ENCODE measurements at places on chromosomes 3 and 15.

DNA sequence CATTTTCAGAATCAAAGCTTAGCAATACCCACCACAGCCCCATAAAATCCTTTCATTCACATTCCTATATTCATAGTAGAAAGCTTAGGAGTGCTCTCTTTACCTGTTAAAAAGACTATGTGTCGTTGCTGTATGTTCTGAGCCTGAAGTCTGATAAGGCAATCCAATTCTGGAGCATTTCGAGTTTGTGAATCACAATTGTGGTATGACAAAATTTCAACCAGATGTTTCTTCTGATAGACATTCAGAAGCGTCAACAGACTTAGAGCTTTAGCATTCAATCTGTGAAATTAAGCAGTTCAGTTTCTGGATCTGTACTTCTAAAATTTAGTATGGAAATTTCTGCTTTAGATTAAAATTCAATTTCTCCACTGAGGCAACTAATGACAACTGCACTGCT is 58.3 kb downstream of the TASOR start:
- no peak for DNase-seq

DNA sequence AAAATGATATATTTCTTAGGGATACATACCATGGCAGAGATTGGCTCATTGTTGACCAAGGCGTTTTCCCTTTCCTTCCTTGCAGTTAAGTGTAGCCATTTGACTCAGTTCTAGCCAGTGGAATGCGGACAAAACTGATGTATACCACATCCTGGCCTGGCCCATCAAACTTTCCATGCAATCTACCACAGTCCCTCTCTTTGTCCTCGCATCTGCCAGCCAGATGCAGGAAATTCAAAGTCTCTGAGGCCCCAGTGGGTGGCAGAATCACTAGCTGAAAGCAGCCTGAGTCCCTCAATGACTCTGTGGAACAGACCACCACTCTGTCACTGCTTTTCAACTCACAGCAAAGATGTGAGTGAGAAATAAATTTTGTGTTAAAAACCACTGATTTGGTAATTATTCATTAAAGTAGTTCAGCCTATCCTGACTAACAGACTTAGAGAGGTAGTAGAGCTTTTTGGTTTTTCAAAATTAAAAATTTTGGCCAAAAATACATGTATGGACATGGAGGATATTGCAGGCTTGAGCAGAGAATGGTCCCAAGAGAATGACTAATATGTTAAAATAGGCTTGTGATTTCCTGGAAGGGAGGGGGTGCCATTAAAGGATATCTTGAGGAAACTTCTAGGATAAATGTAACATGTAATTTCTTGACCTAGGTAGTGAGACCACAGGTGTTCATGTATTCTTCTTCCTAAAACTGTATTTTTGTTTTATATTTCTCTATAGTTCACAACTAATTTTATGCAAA is 10.9 kb downstream of the LRRFIP2 start:
- DNase-seq = peak; percentile 26

DNA sequence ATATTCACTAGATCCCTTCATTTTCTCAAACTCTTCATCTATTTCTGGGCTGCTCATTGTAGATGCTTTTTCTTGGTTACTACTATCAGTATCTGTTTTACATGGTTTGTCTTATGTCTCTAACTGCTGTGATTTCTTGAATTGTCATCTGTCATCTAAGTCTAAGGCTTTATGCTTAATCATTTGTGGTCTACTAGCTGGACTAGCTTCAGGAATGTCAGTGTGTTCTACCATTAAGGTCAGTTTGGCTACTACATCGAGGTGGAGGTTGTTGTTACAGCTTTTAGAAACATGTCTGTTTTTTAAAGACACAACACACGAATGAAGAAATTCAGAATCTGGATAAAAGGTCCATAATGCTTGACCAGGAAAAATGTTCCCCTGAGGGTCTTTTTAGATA is 82.2 kb downstream of the ABI3BP start:
- DNase-seq = no peak

DNA sequence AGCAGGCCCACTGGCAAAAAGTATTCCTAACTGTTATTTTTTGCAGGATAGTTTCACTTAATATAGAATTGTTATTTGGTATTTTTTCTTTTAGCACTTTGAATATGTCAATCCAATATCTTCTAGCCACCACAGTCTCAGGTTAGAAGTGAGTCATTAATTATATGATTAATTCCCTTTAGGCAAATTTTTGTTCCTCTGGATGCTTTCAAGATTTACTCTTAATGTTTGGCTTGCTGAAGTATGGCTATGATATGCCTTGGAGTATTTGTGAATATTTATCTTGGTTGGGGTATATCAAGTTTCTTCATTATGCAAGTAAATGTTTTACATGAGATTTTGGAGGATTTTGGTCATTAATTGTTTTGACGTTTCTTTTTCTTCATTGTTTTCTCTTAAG is 152.1 kb upstream of the ALCAM start:
- no peak for DNase-seq

- DNase-seq = peak; percentile 12
These were observed 301.8 kb upstream of the MCTP2 start for GRCh38 chr15:93929375-93930094.

- no peak for DNase-seq
These were observed 73.8 kb downstream of the IQSEC1 start for GRCh38 chr3:12999147-13000140.

DNA sequence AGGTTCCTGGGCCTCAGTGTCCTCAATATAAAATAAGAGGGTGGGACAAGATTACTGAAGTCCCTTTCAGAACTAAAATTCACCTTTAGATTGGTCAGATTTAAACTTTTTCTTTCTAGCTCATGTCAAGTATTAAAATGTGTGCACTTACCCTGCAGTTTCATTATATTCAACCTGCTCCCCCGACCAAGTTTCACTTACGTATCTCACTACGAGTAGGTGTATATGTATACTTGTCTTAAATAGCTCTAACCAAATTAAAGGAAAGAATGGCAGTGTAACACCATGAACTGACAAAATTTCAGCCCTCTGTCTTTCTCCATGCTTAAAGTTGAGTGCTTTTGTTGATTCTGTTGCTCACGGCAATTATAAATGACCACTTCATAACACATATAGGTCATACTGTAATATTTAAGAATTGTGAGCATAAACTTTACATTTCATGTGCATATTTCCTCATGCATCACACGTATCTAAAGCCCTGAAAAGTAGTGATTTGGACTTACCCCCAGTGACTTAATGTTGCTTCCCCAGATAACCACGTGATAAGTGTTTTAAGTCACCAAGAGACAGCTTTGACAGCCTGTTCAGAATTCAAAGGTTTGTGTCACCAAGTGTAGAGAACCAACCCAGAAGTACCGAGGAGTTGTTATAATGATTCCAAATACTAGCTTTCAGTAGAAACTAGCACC is 70.0 kb downstream of the PGPEP1L start:
- DNase-seq = no peak

GRCh38 chr3:124463234-124463633 is 267.0 kb upstream of the UMPS start:
- DNase-seq = no peak

DNA sequence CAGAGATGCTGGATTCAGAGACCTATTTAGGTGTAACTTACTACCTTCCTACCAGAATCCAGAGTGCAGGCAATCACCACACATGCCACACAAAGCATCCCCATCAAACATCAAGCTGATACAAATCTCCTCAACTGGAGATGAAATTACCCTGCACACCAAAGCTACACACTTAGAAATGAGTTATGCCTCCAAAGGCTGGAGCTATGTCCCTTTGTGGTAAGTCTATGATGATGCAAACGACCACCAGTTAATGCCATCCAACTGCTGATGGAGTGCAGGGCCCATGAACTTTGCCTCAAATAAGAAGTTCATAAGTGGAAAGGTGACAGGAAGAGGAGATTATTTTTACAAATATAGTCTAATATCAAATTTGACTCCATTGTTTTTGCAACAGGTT is 38.1 kb downstream of the PDZRN3 start:
- DNase-seq = no peak

DNA sequence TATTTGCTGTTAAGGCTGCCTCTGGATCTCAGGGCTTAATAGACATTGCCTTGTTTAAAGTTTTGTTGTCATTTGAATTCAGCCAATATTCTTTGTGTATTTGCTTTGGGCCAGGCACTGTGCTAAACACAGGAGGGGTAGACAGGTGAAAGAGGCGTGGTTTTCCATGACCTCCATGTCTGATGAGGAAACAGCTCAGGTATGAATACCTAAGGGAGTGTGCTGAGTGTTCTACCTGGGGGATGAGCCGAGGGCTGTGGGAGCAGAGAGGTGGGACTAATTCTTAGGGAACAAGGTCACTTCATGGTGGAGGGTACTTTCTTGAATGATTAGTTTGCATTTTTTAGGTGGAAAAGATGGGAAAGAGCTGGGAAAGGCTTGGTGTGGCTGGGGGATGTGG is 108.2 kb downstream of the THSD4 start:
- no peak for DNase-seq

- DNase-seq = no peak
These were observed 3.7 kb upstream of the TF start for GRCh38 chr3:133742351-133743091.

DNA sequence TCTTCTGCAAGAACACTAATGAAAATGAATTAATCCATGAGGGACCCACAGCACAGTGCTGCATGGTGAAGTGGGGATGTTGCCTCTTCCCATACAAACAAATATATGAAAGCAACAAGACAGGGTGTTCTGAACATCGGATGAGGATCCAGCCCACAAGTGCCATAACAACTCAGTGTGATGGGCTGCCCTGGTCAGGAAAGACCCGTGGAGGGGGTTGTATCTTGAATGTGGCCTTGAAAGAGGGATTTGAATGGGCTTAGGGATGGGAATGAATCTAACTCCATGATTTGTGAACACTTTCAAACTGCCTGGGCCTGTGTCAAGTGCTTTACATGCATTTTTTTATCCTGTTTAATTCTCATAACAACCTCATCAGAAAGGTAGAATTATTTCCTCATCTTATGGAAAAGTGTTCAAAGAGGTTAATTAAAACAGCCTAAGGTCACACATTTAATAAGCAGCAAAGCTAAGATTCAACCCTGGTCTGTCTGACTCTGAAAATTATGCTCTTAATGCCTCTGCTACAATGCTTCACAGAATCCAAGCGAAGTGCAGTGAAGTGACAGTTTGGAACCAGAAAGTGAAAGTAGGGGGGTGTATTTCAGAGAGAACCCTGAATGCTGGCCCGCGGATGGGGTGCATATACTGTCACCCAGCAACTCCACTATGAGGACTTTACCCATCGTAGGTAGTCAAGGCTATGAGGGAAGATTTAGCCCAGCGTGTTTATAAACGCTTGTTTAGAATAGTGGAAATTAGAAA is 65.6 kb upstream of the HEG1 start:
- DNase-seq = no peak

All from WTC11 (cell line).